Activated naive CD4-positive, alpha-beta T cell treated with Interleukin-2 at 50 U/mL for 16 hours (primary cell): ENCODE measurements at places on chromosomes 11 and 22.

DNA sequence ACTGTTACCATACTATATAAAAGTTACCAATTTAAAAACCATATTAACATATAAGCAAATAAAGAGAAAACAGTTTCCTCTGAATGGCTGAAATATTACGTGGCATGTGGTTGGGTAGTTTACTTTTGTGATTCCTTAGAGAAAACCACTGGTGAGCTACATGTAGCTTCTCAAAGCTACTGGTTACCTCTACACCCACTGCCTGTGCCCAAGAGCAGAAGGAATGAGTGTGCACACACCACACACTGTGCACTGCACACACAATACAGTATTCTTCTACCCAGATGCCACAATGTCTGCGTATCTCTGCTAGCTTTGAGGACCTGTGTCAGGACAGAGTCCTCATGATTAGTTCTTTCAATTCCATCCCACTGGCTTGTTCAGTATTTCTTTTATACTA lies 25.5 kb upstream of the YPEL1 start:
- DNase-seq, result peak; percentile 59

DNA sequence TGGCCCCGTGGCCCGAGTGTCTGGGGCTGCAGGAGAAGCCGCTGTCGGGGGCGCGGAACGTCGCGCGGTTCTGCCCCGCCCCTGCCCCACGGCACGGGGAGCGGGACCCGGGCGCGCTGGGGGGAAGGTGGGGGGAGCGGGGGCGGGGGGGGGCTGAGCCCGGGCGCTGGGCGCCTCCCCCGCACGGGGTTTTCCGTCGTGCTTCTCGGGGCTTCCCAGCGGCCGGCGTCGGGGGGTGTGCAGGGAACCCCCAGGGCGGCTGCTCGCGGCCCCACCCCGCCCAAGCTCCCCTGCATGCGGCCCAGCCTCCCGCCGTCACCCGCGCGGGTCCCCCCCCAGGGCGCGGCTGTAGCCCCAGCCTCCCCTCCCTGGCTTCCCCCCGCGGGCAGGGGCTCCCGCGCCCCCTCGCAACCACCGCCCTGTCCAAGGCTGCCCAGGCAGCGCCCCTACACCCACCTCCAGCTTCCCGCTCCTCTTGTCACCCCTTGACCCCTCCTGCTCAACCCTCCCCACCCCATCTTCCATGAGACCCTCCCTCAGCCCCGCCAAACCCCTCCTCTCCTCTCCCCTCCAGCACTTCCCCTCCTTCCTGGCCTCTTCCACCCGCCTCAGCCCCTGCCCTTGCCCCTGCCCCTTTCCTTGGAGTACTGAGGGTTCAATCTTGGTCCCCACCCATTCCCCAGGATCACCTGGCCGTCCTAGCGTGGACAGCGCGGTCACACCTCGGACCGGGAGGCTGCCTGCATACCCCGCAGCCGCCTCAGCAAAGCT lies 1.7 kb downstream of the IL17REL start:
- peak; percentile 72 for DNase-seq

GRCh38 chr22:48907591-48907990 lies 920.1 kb downstream of the BRD1 start:
- DNase-seq, result no peak

- no peak for DNase-seq
Observed at GRCh38 chr22:23526596-23527316, 53.3 kb downstream of the IGLL1 start.

DNA sequence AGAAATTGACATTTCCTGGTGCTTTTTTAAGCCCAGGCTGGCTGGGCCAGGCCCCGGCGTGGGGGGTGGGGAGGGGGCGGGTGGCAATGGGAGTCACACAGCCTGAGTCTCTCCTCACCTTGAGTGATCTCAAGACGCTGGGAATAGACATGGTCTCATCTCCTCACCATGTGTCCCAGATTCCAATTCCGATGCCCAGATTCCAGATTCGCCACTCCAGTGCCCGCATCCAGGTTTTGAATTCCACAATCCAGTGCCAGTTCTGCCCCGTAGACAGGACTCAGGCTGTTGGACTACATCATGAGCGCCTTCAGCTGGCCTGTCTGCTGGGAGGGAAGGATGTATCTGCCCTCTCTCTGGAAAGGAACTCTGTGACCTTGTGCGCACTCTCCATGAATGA lies 19.1 kb downstream of the KCNC1 start:
- DNase-seq, result no peak

GRCh38 chr22:42688241-42689211 lies 32.1 kb downstream of the A4GALT start:
- DNase-seq, result no peak

DNA sequence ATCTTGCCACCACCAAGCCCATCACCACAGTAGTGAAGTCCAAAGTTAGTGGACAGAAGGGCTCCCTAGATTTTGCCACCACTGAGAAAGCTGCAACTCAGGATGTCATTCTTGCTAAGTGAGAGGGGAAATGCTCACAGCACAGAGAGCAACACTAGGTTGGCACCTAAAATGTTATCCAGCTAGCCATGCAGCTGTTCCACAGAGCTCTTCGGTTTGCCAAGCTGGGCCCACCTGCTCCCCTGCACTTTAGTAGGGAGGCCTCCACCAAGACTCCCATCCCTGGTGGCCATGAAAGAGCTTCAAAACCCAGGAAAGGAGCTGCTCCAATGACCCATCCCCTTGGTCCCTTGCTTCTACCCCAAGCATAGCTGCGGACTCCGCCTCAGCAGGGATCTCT lies 63.8 kb downstream of the TRIM29 start:
- DNase-seq, result no peak

- no peak for DNase-seq
Observed at GRCh38 chr11:33934450-33934849, 42.6 kb upstream of the LMO2 start.
